ENCODE measurements at places on chromosomes 2 and 18.

DNA sequence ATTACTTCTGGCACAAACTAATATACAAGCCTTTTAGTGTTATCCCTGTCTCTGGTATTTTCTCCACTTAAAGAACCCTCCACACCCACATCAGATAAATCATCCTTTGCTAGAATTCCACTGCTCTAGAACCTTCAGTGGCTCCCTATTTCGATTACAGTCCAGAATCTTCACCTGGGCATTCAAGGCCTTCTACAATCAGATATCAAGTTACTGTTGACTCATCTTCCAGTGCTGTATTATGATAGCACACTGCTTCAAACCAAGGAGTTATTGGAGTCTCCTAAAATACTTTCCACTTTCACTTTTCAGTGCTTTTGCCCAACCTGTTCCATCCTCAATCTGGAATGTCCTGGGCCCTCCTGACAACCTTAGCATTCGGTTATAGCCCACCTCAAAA, 3.4 kb downstream of the CGREF1 start:
- DNase-seq: no peak

DNA sequence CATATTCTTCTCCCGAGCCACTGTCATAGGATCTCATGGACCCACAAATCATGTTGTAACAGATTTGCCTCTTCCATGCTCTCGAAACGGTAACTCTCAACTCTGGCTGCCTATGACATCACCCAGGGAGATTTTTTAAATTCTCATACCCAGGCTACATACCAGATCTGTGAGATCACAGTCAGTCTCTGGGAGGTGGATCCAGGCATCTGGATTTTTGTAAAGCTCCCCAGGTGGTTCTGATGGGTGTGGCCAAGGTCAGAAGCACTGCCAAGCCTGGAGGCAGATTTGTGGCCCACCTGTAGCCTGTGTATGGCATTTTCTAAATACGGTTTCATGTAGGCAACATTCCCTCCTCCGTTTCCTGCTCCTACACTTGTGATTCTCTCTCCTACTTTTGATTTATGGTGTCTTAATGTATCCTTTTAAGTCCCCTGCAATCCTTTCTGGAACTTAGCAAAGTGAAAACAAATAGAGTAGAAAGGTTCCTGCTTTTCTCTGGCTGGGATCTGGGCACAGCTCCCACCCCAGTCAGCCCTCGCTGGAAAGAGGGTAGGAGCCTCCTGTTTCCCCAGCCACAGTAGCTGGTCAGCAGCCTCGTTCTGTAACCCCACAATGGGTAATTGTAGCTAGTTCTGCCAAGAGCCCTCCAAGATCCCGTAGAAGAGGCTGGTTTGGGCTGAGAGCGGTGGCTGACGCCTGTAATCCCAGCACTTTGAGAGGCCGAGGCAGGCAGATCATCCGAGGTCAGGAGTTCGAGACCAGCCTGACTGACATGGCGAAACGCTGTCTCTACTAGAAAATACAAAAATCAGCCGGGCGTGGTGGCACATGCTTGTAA, 96.2 kb downstream of the KLHL29 start:
- DNase-seq: no peak

GRCh38 chr2:71005271-71006202, 10.9 kb upstream of the TEX261 start:
- no peak for DNase-seq

DNA sequence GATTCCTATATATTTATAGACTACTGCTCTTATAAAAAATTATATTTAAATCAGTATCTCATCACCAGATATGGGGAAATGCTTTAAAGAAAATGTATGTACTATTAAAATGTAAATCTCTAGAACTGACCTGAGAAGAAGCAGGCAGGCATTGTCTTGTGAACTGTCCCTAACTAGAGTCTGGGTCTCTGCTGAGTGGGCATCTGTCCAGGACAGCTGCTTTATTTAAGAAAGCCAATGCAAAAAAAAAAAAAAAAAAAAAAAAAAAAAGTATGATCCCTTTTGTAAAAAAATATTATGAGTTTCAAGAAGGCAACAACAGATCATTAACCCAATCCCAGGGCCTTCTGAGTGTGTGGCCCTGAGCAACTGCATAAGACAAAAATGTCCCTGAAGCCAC, 66.0 kb downstream of the PAX3 start:
- no peak for DNase-seq

DNA sequence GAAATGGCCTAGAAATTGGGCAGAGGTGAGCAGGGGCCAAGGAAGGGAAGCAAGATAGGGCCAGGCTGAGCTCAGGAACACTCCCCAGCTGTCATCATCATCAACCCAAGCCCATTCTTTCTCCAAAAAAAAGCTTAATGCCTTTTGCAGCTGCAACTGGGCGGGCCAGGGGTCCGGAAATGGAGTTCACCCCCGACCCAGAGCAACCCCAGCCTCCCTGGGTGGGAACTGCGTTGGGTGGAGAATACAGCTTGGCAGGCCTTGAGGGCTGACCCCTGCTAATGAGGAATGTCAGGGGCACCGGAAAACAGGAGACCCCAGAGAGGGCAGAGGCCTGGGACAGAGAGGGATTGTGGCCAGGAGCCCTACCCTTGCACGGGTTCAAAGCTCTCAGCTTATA, 64.8 kb downstream of the TNS1 start:
- no peak for DNase-seq

- DNase-seq: no peak
Measured at GRCh38 chr2:144310889-144311608, 208.9 kb downstream of the ZEB2 start.

DNA sequence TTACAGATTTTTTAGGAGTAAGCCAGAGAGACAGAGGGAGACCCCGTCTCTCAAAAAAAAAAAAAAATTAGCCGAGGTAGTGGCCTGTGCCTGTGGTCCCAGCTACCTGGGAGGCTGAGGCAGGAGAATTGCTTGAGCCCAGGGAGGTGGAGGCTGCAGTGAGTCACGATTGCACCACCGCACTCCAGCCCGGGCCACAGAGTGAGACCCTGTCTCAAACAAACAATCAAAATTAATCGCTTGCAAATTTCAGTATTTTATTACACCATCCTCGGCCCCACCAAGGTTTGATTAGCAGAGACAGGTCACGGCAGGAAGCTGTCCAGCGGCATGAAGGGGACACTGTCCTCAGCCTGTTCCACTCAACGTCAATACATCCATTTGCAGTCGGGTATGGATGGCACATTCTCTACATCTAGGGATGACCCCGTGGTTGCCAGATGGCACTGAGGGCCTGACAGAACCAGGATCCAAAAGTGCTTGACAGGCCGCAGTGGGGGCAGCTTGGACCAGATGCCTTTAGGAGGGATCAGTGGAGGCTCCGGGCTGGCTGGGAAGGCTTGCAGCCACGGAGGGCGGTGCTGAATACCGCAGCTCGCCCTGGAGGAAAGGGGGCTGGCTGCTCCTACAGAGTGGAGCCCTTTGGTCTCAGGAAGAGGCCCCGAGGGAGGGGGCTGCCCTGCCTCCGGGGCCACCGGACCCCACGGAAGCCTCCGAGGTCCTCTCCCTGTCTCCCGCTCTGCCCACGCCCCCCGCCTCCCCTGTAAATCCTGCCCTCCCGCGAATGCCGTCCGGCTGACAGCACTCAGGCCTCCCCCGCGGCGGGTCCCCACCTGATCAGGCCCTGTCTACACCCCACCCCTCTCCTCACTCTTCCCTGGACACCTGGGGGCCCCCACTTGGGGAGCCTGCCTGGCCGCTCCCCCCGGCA, 13.1 kb downstream of the ASPRV1 start:
- no peak for DNase-seq

DNA sequence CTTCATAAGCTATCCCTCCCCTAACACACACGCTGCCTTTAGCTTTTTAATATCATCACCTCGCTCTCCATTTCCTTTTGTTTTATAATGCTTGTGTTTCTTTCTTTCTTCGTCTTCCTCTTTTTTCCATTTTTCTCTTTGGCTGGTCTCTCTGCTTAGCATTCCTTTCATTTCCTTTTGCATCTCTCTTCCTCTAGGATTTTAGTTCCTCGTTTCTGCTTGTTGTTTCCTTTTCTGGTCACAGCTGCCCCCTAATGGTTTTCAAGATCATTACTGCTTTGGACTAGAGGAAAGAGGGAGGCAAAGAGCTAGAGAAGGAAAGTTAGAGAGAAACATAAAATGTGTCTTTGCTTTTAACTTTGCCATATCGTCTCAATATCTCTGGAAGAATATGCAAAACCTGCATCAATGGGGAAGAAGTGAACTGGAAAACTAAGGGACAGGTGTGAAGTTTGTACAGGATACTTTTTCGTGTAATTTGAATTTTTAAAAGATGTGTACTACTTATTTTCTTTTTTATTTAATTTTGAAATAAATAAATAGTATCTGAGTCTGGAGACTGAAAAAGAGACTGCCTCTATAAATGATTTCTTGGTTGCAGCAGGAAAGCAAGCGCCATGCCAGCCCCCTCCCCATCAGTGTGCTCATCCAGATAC, 6.3 kb upstream of the NRP2 start:
- no peak for DNase-seq

- DNase-seq: no peak
Measured at GRCh38 chr18:39761273-39761672, 2193.8 kb upstream of the PIK3C3 start.

DNA sequence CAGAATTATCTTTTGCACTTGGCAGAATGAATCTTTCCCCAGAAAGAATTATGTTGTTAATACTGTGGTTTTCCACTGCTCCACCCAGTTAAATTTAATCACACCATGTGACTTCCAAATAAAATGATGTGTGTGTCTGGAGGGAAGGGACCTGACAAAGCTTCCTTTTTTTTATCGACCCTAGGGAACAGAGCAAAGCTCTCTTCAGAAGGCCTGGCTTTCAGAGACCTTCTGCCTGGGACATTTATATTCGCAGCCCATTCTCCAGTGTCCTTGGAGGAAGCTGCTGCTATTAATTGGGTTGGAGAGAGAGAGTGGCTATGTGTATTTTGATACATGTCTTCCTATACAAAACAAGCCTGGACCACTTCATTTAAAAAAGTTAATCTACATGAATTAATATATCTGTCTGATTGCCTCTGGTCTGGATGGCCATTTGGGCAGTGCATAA, 233.7 kb downstream of the PRKCE start:
- no peak for DNase-seq

- no peak for DNase-seq
Measured at GRCh38 chr18:76875390-76876325, 53.3 kb downstream of the ZNF236 start.

DNA sequence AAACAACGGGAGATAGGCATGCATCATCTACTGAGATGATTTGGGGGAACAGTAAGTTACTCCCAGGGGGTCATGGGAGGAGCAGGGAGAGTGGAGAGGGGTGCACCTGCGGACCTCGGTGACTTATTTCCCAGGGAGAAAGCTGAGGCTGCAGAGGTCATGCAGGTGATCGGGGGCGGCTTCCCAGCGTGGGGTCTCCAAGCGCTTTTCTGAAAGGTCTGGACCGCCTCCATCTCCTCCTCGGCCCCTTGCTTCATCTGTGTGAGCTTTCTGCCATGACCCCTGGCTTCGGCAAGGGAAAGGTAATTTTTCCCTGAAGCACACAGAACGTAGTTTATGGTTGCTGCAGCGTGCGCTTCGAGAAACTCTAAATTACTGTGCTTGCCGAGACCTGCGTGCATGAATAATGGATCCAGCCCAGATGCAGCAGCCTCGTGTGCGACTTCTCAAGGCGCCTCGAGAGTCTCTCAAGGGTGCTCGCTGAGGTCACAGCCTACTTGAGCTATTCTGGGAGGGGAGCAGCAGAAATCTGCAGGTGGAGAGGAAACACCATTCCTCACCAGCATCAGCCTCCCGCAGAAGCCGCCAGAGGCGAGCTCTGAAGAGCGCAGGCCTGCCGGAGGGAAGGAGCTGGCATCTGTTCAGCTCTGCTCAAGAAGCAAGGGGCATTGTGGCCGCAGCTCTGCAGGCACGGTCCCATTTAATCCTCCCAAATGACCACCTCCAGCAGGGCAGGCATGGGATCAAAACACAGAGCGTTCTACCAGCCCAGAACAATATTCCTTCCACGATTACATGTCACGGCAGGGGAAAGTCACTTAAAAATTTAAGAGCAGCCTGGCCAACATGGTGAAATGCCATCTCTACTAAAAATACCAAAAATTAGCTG, 308.4 kb upstream of the MYT1L start:
- peak; percentile 97 for DNase-seq

All from DMS79 (cell line).